ENCODE measurements at places on chromosomes 11 and 22.

GRCh38 chr11:128467041-128467440 is 120.3 kb downstream of the ETS1 start:
- no peak for DNase-seq

DNA sequence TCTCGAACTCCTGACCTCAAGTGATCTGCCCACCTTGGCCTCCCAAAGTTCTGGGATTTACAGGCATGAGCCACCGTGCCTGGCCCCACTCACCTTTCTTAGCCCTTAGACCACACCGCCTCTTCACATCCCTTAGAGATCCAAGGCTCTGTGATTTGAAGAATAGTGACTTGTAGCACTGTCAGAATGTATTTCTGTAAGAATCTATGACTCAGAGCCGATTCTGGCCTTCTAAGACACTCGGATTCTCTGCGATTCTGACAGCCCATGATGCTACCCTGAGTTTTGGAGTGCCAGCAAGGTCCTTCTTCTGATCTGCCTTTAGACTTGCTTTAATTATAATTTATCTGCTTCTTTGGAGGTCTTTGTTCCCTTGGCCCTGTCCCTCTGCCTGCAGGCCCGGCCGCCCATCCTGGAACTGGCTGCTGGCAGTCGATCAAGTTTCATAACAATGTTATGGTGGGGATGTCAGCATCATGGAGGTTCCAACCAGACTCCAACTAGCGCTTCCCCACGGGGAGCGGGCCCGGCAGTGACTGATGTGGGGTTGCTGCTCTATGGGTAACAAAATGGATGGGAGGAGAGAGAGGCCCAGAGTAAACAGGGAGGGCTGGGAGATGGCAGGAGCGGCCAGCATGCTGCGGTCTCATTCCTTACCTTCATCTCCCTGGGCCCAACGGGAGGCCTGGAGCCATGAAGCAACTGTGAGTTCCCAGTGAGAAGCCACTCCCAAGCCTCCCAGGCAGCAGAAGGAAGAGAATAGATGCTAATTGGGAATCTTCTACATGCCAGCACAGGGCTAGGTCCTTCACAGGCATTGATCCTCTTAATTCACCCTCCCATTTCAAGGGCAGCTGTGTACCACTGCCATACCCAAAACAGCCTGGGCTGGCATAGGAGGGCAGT is 55.7 kb upstream of the RASD2 start:
- no peak for DNase-seq

DNA sequence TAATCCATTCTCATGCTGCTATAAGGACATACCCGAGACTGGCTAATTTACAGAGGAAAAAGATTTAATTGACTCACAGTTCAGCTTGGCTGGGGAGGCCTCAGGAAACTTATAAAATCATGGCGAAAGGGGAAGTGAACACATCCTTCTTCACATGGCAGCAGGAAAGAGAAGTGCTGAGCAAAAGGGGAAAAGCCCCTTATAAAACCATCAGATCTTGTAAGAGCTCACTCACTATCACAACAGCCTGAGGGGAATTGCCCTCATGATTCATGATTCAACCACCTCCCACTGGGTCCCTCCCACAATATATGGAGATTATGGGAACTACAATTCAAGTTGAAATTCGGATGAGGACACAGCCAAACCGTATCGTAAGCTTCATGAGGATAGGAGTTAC is 3.8 kb upstream of the CYB5R2 start:
- no peak for DNase-seq

DNA sequence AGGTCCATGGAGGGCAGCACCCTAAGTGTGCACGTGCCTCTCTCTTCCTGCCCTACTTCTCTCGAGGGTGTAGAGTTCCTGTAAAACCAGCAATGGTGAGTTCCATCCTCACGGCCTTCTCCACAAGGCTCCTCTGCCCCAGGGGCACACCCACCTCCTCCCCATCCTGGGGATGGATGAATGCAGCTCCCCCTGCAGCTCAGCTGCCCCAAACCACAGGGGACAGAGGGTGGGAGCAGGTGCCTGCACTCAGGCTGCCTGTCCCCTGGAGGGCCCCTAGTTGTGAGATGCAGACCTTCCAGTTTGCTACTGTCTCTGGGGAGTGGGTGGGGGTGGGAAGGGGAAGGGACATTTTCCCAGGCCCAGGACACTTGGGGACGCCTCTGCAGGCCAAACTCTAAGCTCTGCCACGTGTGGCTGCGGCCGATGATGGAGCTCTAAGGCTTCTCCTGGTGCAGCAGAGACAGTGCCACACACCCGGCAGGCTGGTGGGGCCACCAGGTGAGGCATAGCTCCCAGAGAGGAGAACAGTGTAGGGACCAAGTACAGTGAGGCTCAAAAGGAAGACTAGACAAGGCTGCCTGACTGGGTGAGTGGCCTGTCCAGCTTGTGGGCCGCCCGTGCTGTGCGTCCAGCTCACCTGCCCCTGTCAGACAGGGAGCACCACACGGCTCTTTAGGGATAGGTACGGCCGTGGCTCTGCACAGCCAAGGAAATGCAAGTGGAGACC is 540.9 kb downstream of the TBC1D22A start:
- no peak for DNase-seq

DNA sequence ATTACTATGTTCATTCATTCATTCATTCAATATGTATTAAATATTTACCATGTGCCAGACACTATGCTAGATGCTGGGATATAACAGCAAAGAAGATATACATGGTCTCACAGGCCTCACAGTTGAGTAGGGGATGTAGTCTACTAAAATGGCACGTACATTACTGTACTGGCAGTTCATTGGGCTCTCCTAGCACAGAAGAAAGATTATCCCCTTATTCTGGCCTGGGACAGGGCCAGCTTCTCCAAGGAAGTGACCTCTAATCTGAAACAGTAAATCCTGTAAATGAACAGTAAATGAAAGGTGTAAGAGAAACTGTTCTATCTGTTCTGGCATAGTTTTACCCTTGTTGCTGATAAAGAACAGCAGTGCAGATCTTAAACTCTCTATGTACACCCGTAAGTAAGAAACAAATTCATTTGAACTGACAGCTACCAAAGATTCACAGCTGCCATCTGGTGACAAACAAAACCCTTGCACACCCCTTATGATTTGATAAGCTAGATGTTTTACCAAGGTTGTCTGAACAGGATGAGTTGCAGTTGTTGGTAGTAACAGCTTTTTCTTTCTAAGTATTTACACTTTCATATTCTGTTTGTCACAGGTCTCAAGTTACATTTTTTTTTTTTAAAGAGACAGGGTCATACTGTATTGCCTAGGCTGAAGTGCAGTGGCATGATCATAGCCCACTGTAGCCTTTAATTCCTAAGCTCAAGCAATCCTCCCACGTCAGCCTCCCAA is 263.1 kb downstream of the TMEM135 start:
- DNase-seq: peak; percentile 71

DNA sequence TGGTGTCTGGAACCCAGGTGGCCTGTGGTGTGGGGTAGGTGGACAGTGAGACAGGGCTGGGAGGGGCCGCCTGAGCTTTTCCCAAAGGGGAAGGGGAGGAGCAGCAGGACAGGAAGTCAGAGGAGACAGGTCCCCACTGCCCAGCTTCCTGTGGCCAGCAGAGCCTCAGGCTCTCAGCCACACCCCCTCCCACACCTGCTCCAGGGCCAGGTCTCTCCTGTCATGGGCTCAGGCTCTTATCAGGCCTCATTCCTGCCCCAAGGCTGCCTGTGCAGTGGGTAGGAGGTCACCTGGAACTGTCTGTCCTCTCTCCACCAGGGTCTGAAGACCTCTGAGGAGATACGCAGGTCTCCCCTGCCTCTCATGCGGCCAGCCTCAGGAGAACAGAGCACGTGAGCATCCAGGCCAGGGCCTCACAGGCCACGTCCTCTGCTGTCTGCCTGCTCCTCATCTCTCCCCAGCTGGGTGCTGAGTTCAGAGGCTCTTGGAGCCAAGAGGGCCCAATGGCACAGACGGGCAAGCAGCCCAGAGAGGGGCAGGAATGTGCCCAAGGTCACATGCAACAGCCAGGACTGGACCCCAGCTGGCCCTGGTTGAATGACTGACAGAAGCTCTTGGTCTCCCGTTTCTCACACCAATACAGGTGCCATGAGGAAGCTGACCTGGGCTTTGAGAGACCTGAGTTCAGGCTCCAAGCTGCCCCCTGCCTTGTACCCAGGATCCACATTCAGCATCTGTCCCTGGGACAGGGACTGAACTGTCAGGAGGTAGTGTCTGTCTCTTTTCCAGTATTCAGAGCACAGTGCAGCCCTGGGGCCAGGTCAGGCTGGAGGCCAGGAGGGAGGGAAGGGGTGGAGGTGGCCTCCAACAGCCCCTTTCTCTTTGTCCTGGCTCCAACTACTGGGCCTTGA is 16.7 kb downstream of the STARD10 start:
- peak; percentile 80 for DNase-seq

DNA sequence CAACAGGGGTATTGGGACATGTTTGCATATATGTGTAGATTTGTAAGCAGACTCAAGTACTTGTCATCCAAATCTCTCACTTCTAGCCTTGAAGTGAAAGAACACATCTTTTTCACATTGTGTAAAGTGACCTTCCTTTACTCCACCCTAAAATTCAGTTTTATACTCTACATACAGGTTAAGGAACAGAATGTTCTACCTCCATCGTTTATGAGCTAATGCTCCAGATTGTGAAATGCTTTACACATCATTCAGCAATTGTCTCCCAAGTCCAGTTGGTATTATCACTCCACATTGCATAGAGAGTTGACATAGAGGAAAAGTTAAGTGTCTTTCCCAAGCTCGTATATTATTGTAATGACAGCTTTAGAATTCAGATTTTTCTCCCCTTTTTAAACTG is 46.1 kb upstream of the BLID start:
- DNase-seq: no peak

DNA sequence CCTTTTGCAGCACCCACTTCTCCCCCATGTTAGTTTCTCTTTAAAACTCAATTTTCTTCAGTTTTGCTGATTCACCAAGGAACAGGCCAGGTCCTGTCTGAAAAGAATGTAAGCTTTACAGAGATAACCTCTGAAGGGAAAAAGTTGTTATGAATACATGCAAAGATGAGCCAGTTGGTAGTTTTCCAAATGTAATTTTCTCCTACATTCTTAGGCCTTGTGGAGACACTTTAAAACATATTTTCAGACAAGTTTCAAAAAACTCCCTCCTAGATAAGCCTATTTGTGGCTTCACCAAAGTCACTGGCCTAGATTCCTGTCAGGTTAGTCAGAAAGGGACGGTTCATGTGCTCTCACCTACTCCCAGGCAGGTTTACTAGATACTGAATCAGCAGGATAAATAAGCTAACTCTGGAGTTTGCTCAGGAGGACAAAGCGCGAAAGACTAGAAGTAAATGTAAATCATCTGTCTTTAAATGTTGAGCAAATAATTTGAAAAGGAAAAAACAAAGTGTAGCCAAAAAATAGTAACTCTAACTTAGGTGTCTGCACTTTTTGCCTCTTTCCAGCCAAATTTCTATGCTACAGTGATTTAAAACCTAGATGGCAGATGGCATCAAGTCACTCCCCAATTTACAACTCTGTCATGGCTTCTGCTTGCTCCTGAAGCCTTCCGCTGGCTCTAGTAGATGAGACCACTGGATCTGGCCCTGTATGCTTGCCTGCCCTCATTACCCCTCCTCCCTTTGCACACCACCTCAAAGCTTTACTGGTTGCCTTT is 4.9 kb upstream of the ATP6V1E1 start:
- DNase-seq: peak; percentile 18

GRCh38 chr11:117716521-117717440 is 80.2 kb downstream of the DSCAML1 start:
- DNase-seq: peak; percentile 17

- peak; percentile 10 for DNase-seq
Measured at GRCh38 chr22:42500161-42500835, 19.3 kb downstream of the RRP7A start.

- no peak for DNase-seq
Measured at GRCh38 chr11:58165504-58166106, 23.3 kb upstream of the OR9Q2 start.

DNA sequence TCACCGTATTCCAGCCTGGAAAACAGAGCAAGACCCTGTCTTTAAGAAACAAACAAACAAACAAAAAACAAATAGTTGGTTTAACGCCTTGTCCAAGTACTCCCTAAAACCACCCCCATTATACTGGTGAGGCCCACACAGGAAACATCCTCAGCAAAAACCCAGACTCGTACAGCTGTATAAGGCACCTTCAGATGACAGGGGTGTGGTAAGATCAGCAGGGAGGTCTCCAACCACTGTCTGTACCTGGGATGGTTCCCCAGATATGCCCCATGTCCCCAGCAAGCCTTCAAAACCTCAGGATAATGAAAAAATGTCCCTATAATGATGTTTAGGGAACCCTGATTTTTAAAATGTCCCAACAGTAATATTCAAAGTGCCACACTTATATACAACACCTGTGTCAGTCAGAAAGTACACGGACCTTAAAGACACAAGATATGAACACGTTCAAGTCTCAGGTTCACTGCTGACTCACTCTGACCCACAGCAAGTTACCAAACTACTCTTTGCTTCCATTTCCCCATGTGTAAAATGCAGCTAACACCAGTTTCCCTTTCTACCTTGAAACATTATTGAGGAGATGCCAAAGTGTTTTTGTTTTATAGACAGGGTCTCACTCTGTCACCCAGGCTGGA is 9.3 kb downstream of the SF3A1 start:
- no peak for DNase-seq

DNA sequence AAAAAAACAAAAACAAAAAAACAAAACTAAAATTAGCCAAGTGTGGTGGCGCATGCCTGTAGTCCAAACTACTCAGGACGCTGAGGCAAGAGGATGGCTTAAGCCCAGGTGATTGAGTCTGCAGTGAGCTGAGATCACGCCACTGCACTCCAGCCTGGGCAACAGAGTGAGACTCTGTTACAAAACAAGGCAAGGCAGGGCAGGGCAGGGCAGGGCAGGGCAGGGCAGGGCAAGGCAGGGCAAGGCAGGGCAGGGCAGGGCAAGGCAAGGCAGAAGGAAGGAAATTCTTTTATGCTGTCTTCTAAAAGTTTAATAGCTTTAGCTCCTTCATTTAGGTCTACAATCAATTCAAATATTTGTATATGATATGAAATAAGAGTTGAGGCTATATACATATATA is 50.1 kb upstream of the RASSF10 start:
- no peak for DNase-seq

DNA sequence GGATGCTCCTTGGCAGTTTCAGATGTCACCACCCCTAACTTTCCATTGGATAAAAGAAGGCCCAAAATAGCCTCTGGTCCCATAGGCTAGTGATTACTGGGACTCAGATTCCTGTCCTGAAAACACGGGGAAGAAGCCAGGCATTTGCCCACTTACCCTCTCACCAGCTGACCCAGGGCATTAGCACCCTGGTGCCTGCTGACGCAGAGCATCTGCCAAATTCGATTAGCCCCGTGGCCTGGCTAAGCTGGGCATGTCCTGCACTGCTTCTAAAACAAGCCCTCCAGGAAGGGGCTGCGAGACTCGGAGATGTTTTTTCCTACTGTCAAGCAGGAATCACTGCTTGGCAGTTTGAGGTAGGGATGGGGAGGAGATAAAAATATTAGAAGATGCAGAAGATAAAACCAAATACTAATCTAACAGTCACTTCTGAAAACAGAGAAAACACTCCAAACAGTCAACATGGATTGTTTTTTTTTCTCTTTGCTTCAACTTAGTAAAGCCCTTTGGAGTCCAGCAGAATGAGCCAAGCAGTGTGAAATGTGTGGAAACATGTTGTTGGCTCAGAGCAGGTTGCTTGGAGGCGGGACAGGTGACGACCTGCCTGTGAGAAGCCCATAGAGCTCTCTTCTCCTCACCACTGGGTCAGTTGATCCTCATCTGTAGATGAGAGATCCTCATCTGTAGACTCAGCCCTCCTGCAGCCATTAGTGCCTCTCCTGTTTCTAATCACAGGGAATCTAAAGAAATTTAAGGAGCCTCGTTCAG is 54.0 kb downstream of the BDNF start:
- DNase-seq: no peak
